Activated naive CD8-positive, alpha-beta T cell treated with anti-CD3 and anti-CD28 coated beads, Interleukin-2, amount 50 U/mL, for 16 hours (primary cell): ENCODE measurements at places on chromosomes 12 and 14.

- no peak for DNase-seq
Observed at GRCh38 chr12:49539406-49540228, 787 bp downstream of the KCNH3 start.

GRCh38 chr14:102819176-102819628 lies 42.0 kb downstream of the TRAF3 start:
- no peak for DNase-seq

- DNase-seq: no peak
Observed at GRCh38 chr14:103819503-103820307, 27.7 kb downstream of the PPP1R13B start.

DNA sequence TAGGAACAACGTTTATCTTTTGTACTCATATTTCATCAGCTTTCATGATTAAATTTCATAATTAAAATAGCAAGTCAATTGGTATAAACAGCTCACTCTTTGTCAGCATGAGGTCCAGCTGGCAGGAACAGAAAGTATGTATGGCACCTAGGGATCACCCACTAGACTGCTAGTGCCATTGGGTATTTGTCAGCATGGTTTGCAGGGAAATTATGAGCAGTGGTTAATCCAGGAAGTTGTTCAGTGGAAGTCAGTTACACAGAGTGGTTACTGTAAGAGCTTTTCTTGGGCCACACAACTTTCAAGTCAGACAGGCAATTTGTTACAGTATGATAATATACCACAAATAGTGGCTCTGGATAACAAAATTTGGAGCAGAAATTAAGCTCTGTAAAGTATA lies 340.3 kb upstream of the RGS6 start:
- no peak for DNase-seq

DNA sequence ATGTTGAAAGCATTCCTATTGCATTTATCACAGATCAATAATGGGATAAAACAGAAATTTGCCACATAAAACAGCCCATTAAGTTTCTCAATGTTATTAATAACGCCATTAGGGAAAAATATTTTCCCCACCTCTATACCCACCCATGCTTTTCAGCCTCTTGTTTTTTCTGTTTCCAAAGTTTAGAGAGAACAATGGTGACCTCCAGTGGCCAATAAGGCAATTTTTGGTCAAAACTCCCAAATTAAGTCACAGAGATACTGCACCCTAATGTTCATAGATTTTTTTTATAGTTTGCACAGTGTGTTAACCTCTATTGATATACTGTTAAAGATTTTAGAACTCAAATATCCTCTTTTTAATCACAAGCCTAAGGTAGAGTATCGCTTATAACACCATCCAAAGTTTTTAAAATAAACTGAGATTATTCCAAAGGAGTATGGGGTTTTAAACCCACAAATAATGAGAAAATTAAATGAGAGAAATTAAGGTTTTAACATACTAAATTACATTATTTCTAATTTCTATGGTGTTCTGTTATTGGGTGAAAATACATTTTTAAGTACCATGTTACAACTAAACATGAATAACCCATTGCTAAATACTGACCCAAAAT lies 184.7 kb upstream of the DCN start:
- no peak for DNase-seq

- no peak for DNase-seq
Observed at GRCh38 chr12:52178984-52179383, 12.8 kb downstream of the KRT80 start.

DNA sequence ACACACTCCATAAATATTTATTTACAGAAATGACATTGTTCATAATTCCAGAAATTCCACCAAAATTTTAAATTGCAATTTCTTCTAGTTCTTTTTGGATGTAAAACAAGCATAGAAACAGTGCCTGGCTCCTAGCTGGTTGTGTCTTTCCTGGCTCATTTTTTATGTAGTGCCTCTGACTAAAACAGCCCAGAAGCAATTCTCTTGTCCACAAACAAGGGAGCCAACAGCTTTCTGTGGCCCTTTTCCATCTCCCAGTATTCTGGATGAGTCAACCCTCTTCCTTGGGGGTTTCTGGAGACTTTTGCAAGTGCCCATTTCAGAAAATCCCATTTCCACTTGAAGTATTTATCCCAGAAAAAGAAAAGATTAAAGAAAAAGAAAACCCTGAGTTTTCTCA lies 141.4 kb downstream of the PHLDA1 start:
- DNase-seq: no peak

DNA sequence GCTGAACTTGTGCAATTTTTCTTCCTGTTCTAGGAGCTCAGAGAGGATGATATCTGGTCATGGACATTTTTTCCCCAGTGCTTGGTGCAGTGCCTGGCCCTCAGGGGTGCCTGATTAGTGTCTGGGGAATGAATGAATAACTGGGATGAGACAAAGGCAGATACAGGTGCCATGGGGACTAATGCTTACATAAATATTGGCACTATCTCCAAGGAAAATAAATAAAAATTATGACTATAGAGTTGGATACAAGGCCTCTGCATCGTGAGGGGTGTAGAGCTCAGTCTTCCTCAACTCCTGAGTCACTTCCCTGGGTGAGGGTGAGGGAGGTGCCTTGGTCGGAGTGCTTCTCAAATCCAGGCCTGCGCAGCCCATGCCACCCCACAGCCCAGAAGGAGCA lies 188.6 kb downstream of the KCNA5 start:
- DNase-seq: no peak

DNA sequence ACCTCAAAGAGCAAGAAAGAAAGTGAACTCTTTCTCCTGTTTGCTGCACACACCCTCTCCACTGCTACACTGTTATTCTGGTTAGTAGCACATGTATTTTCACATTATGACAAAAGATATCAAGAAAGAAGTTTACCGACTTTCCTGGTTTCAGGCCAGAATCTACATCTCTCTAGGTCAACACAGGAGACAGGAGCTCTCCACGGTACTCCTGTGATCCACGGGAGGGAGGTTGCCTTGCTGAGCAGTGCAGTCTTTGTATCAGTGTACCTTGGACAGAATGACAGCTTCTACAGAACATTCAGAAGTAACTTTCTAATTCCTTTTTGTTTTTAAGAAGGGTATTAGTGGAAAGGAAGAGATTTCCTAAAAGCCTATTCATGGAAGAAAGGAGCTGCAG lies 805.6 kb downstream of the NRXN3 start:
- no peak for DNase-seq

DNA sequence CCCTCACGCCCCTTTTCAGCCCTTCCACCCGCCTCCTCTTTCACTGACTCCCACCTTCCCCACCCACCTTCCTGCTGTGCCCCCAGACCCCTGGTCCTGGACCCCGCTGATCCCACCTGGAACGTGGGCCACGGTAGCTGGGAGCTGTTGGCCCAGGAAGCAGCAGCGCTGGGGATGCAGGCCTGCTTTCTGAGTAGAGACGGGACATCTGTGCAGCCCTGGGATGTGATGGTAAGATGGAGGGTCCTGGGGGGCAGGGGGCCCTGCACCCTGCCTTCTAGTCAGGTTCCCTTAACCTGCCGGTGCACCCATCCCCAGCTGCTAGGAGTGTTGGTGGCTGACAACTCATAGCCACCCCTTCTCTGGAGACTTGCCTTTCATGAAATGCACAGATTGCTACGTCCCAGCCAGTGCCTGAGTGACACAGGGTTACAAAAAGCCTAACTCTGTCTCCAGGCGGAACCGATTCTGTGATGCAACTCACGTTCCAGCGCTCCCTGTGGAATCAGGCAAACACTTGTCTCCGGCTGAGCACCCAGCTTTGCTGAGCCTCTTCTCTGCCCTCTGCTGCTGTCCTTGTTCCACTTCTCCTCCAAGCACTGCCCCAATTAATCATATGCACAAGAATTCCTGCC lies 15.0 kb upstream of the OAS2 start:
- no peak for DNase-seq

DNA sequence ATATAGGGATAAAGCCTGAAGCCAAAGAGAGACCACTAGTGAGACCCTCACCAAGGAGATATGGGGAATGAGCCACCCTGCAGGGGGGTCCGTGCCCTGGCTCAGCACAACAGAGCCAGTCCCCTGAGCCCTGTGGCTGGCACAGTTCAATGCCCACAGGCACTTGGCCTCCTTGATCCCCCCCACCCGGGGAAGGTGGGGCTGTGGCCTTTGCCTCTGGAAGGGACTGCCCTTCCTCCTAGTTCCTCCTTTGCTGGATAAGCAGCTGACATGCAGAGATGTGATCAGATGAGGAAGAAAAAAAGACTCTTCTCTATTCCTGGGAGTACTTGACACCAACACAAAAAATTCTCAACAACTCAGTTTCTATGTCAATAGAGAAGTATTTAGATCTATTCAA lies 19.9 kb downstream of the TTC7B start:
- DNase-seq: no peak

- no peak for DNase-seq
Observed at GRCh38 chr12:125166041-125166440, 100.8 kb downstream of the AACS start.

- DNase-seq: no peak
Observed at GRCh38 chr12:70070494-70071007, 172.7 kb upstream of the CNOT2 start.

DNA sequence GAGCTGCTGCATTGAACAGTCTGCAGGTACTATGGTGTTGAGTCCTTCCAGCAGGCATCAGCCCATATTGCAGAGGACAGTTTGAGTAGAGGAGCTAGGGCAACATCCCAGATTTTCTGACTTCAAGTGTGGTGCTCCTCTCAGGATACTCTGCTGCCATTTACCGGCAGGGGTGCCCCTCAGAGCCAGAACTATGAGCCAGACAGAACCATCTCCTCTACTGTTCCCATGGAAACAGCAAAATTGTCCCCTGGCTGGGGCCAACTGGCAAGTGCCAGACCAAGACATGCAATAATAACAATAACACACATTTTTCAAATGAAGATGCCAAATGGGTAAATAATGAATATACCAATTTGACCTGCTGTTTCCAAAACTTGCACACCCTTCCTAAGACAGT lies 102.9 kb downstream of the ADCK1 start:
- DNase-seq: no peak

DNA sequence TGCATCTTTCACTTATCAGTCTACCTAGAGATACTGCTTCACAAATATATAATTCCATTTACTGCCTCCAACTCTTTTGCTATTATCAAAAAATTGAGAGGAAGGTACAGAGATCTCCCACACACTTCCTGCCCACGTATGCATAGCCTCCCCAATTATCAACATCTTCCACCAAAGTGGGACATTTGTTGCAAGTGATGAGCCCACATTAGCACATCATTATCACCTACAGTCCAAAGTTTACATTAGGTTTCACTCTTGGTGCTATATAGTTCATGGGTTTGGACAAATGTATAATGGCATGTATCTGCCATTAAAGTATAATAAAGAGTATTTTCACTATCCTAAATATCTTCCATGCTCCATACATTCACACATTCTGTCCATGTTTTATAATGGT lies 66.3 kb downstream of the SLC2A13 start:
- DNase-seq: no peak

DNA sequence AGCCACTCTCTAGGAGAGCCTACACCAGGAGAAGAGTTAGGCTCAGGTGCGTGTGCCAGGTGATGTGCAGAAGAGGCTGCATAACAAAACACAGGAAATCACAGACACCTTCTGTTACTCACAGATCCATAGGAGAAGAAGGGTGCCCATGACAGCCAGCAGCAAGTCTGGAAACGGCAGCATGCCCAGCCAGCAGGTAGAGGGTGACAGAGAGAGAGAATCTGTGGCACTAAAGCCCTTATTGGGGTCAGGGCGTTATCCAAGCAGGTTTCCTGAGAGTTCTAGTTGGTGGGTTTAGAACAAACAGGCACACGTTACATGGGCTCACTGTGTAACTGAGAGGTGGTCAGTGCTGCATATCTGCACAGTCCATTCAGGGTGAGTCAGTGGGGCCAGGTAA lies 14.9 kb upstream of the SLC8A3 start:
- DNase-seq: no peak

DNA sequence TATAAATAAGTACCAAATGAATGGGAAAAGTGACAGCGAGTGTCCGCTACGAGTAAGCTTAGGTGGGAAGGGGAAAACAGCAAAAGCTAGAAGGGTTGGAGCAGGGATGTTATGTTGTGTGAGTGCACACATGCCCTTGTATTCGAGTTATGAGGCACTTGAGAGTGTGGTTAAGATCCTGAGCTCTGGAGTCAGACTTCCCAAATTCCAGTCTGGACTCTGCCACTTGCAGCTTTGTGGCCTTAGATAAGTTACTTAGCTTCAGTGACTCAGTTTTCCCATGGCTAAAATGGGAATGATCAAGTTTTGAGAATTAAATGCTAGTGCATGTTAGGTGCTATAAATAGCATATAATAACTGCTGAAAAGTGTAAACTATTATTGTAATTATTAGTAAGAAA lies 44.9 kb downstream of the KTN1 start:
- no peak for DNase-seq

DNA sequence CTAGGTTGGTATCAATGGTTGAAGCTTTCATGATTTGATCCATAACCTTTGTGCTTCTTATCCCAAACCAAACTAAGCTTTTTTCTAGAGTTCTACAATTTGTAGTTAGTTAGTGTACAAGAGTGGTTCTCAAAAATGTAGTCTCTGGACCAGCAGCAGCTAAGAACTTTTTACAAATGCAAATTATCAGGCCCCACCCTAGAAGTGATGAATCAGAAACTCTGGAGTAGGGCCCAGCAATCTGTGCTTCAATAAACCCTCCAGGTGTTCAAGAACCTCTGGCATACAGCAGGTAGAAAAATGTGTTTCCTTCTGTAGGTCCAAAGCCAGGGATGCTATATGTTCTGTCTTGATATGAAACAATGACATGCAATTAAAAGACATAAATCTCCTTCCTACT lies 26.1 kb upstream of the ACTR6 start:
- no peak for DNase-seq

DNA sequence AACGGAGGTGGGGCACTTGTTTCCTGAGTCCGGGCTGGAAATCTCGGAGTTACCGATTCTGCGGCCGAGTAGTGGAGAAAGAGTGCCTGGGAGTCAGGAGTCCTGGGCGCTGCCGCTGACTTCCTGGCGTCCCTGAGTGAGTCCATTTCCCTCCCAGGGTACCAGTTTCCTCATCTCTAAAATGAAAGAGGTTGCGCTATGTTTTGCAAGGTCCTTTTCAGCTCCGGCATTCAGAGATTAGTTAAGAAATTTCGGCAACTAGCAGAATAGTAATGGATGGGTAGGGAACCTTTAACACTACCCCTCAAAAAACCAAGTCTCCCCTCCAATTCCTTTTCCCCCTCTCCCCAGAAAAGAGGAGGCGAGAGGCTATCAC lies 724 bp downstream of the BLOC1S1 start:
- DNase-seq: no peak

DNA sequence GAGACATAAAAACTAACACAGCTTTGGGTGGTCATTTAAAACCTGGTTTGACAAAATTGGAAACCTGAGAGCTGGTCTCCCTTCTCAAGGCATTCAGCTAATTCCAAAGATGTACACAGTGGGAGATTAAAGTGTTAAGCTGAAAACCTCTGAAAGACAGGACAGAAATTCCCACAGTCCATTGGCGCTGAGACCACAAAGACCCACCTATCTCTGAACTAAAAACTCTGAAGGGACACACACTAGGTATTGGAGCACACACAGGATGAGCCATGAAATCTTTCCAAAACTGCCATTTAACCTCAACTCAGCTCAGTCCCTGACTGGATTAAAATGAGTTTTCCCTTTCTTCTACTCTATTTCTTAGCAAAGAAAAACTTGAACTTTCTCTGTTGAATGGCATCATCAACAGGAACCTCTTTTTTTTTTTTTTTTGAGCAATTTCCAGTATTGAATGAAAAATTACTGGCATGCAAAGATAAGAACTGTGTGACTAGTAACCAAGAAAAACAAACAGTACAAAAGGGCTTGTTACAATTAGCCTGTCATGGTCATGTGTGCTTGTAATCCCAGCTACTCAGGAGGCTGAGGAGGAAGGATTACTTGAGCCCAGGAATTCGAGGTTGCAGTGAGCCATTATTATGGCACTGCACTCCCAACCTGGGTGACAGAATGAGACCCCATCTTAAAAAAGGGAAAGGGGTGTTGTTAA lies 82.4 kb downstream of the IPO8 start:
- no peak for DNase-seq

GRCh38 chr14:104923640-104924420 lies 849 bp upstream of the PLD4 start:
- no peak for DNase-seq
